GM12892 (cell line): ENCODE measurements at places on chromosomes 2 and 18.

DNA sequence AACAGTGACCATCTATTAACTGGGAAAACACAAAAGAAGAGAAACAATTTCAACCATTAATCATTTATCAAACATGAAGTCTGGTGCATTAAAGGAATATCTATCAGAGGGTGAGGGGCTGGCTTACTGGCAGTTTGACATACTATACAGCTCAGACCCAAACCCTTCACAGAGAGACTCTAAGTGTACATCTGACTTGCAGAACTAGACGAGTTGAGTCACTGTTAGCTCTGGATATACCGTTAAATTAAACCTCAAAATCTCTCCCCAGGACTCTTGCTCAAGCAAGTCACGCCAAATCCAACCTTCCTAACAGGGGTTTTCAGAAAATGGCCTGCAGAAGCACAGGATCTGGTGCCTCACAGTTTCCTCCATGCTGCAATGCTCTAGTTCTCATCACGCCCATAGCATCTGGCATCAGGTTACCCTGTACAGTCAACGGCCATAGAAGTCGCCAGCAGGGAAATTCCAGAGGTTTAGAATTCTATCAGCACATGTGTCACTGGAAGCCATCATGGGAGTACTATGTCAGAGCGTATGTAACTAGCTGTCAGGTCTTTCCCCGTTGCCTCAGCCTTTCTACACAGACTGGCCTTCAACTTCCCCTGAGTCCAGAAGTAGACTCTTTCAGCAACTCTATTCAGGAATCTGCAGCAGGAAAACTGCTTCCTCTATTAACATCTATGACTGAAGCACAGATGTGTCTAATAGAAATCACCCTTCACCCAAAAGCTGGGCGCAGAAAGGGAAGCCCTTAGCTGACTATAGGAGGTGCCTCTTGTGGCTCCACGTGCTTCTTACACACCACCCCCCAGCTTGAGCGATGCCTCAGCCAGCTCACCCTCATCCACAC is 9.3 kb downstream of the TGOLN2 start:
- DNase-seq = no peak

DNA sequence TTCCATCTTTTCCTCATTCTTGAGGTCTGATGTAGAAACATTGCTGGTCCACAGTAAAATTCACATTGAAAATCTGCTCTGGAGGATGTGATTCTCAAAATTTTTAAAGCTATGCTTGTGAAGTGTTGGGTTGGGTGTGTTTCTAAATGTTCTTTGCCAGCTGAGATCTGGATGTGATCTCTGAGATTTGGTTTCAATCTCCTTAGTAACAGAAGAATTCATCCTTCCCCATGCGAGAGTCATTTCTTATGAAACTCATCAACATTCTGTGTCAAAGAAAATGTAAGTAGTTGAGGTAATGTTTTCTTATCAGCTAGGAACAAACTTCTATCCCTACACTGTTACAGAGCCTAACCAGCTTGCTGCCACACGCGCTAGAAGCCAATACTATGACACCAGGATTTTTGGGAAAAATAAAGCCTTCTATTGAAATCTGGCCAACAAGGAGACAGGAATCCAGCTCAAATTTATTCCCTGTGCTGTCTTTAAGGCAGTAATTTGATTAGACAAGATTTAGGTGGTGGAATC is 134.9 kb downstream of the PTH2R start:
- DNase-seq = no peak

DNA sequence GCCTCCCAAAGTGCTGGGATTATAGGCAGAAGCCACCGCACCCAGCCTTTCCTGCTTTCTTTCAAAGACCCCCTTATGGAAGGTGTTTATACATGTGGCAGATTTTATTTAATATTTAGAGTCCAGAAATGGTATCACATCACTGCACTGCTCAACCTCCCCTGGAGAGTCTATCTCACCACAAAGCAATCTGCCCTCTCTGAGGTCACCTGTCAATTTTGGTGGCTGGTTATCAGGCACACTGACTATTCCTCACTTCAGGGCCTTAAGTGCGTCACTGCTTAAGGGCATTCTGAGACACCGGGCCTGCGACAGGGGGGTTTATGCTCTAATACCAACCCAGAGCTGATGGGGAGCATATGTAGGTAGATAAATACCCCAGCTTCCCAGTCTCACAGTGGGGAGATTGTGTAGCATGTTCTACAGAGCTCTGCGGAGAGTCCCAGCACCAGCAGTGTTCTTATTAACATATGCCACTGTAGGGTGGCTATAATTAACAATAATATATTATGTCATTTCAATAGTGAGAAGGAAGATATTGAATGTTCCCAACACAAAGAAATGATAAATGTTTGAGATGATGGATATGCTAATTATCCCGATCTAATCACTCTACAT is 42.7 kb upstream of the ZDBF2 start:
- DNase-seq = no peak

GRCh38 chr2:232795920-232796319 is 19.6 kb upstream of the KCNJ13 start:
- DNase-seq = no peak

GRCh38 chr2:11753452-11753885 is 7.0 kb downstream of the LPIN1 start:
- peak; percentile 43 for DNase-seq

GRCh38 chr2:182887753-182888415 is 21.4 kb upstream of the FRZB start:
- DNase-seq = no peak

- no peak for DNase-seq
These were observed 369.0 kb upstream of the CWC22 start for GRCh38 chr2:180376066-180376465.

GRCh38 chr2:45237850-45238542 is 228.7 kb upstream of the SIX2 start:
- no peak for DNase-seq

GRCh38 chr2:230984393-230985220 is 11.3 kb upstream of the SPATA3 start:
- peak; percentile 50 for DNase-seq

DNA sequence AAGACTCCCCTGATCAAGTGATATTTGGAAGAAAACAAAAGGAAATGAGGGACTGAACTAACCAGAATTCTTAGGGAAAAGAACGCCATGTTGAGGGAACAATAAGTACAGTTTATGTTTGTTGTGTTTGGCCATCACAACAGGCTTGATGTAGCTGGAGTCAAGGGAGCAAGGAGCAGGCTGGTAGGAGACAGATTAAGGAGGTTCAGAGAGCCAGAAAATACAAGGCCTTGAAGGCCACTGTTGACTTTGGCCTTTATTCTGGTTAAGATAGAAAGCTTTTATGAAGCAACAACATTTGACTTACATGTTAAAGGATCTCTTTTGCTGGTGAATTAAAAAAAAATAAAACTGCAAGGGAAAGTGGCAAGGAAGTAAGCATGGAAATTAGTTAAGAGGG is 754.1 kb upstream of the SLC8A1 start:
- no peak for DNase-seq

DNA sequence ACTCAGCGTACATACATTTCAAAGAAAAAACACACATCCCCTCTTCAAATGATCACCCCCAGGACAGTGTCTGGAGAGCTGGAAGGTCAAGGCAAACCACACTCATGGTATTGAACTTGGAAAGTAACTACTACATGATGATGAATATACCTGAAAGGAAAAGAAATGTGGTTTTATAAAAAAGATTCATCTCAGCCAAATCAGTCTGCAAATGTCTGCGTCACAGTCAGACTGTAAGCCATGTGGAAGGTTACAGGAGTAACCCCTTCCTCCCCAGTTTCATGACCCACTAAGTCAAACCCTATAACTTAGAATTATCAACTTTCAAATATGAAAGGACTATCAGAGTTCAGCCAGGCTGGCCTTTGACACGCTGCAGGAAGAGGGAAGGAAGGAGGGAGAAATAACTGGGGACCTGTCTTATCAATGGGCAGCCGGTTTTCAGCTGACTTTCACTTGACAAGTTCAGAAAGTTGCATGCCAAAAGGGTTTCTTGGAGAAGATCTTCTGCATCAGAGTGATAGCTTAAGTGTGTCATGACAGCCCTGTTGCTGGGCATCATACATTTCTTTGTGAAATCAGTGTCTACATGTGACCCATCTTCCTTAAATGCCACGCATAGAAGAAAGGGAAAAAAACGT is 7.0 kb upstream of the BMP10 start:
- no peak for DNase-seq

- DNase-seq = no peak
These were observed 85.7 kb downstream of the SLC4A3 start for GRCh38 chr2:219713110-219713509.

DNA sequence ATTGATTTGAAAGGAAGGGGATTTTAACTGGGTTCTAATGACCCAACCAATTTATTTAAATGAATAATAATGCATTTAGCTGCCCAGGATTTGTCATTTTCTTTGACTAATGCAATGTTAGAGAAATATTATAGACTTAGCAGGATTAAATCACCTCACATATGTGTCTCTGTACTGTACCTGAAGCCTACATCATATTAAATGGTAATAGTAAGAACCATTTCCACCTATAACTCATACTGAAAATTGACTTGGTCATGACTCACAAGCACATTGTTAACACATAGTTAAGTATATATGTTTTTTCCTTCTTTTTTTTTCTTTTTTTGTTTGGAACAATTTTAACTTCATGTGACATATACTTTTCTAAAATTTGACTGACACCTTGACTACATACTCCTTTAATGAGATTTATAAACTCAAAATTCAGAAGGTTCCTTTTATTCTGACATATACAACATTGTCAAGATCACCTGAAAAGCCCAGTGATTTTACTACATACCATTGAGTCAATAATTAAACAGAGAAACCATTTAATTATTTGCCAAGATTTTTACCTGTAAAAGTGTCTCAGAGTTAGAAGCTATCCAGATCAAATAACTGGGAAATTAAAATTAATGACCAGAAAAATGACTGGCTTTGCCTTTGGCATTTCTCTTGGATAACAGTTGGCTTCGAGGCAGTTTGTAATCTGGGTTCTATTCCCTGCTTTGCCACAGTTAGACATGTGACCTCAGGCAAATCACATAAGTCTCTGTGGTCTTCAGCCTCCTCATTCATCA is 58.8 kb upstream of the CDC42EP3 start:
- DNase-seq = no peak

- DNase-seq = no peak
These were observed 52.6 kb upstream of the UNC80 start for GRCh38 chr2:209719034-209719433.

DNA sequence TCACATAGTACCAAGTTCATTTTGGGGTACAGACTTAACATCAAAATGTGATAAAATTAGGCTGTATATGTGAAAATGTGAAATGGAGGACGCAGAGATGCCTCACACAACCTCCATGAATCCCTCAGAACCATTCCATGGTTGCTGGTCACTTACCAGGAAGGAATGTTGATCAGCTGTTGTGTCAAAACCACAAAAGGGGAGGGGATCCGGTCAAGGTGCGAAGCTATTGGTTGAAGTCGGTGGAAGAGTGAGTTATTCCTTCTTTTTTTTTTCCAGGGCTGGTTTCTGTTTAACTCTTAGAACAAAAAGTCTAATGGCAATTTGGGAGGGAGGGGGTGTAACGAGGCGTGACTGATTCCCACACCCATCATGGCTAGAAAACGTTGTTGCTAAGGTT is 32.3 kb upstream of the REG3A start:
- DNase-seq = no peak

- no peak for DNase-seq
These were observed 114.3 kb downstream of the CACNB4 start for GRCh38 chr2:151984424-151985083.

- DNase-seq = no peak
These were observed 127.6 kb downstream of the MAPK4 start for GRCh38 chr18:50687491-50687890.

- no peak for DNase-seq
These were observed 269.3 kb downstream of the TTC32 start for GRCh38 chr2:19632403-19632991.

GRCh38 chr2:162257425-162257824 is 14.2 kb upstream of the FAP start:
- DNase-seq = no peak

- no peak for DNase-seq
These were observed 160.9 kb downstream of the BAZ2B start for GRCh38 chr2:159455330-159455918.

DNA sequence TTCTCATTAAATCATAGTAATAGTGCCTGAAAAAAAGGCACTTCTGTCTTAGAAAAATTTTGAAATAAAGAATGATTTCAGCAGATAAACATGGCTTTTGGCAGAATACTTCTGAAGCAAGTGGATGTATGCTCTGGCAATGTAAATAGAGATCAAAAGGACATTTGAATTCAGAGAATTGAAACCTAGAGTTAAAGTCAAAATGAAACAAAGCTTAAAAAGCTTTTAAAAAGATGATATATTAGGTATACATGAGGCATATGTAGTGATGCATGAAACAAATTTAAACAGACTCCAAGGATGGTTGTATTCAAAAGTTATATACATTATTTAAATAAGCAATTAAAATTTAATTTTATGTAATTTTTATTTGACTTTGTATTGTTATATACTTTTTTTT is 1344.5 kb upstream of the TMEFF2 start:
- no peak for DNase-seq

DNA sequence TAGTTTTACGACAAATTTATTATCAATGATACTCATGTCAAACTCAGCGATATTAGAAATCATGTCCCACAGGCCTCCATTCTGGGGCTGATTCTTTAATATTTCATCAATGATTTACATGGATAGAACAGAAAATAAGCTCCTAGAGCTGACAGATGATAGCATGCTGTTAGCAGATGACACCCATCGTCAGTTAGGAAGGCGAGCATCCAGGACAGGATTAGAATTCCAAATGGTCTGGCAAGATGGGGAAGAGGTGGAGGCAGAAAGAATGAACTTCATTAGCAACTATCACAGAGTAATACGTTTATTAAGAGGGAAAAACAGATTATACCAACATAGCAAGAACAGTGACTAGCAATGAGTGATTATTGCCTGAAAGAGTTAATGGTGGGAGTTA is 46.2 kb upstream of the ACVR1 start:
- no peak for DNase-seq

GRCh38 chr18:72419914-72420313 is 124.2 kb downstream of the CBLN2 start:
- DNase-seq = no peak

- DNase-seq = no peak
These were observed 96.4 kb downstream of the EN1 start for GRCh38 chr2:118750959-118751565.

DNA sequence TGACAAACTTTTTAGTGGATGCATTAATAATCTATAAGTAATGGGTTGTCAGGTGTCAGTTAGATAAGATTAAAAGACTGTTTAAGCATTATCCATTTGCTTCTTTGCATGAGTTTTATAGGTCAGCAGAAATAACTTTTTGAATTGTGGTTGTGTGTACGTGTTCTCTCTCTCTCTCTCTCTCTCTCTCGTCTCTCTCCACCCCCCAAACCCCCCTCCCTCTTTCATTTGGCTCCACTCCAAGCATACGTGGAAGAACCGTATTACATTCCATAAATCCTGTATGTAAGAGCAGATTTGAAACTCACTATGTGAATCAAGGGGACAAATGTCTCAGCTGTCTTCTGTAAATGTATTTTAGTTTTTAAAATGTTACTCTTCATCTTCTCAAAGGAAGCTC is 120.2 kb downstream of the MEIS1 start:
- no peak for DNase-seq

- no peak for DNase-seq
These were observed 35.3 kb downstream of the CYP26B1 start for GRCh38 chr2:72112401-72112800.

- DNase-seq = no peak
These were observed 20.8 kb upstream of the MGAT5 start for GRCh38 chr2:134232868-134233727.
